Fibroblast of skin of abdomen (primary cell): ENCODE measurements at places on chromosomes 2 and 18.

GRCh38 chr18:78861706-78862105 lies 117.9 kb upstream of the SALL3 start:
- DNase-seq, result no peak

- DNase-seq, result no peak
Measured at GRCh38 chr2:52964916-52965530, 802.6 kb upstream of the CHAC2 start.

DNA sequence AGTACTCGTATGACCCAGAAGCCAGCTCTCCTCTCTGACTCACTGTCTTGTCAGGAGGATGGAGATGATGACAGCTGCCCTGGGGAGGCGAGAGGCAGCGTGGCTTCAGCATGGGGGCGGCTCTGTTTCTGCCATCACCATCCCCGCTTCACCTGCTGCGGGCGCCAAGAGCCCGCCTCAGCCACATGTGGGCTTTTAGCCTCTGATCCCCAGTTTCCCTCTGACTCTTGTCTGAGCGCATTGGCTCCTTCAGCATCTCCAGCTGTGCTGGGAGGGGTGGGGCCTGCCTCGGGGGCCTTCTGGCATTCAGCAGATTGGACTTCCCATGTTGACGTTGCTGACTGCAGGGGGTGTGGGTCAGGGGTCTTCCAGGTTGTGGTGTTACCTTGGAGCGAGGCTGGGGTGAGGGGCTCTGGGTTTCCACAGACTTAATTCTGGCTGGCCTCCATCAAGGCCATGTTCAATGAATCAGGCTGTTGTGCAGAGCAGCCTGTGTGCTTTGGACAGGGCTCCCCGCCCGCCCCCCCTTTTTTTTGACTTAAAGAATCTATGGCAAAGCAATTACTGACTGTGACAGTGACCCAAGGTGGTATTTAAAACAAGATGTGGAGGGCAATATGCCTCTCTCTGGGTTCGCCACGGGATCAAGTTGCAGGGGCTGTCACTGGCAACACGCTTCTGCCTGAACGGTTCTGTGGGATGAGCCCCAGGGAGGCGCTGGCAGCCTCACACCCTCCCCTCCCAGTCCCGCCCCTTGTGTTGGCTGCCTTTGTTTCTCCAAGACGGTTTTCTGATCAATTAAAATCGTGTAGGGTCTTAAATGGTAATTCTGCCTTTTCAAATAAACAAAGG lies 228.3 kb downstream of the LDLRAD4 start:
- peak; percentile 24 for DNase-seq

- DNase-seq, result peak; percentile 73
Measured at GRCh38 chr2:177763531-177764265, 308.9 kb downstream of the PDE11A start.

DNA sequence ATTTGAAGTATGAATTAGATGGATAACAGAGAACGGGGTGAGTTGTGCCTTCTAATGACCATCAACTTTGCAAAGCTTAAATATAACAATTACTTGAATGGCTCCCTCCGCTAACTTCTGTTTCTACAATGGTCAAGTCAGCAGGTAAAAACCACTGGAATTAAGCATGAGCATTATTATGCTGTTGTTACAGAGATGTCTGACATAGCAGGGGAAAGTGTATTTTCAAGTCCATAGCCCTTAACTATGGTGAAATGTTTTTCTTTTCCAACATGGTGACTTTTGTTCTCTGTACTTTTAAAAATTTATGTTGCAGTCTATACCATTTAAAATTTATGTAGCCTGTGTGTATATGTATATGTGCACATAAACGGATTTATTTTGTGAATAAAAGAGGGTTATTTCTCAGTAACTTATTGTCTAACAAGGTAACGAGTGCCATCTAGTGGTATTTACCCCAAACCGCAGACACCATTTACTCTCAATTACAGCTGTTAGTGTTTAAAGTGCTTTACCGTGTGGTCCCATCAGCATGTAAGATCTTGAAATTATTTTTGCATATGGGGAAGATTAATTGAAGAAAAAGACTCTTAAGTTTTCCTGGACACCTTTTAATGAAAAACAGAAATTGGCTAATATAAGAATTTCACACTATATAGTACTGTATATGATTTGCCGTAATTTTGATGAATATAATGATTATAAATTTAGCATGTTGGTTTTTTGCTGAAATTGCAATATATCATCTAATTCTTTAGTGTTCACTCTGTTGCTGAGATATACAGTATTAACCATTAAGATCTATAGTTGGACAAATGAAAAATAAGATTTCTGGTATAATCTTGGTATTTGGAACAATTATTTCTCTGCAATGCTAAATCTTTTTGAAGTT lies 78.2 kb downstream of the UBE2E3 start:
- no peak for DNase-seq

GRCh38 chr2:96498021-96498431 lies 7.1 kb downstream of the NEURL3 start:
- no peak for DNase-seq

DNA sequence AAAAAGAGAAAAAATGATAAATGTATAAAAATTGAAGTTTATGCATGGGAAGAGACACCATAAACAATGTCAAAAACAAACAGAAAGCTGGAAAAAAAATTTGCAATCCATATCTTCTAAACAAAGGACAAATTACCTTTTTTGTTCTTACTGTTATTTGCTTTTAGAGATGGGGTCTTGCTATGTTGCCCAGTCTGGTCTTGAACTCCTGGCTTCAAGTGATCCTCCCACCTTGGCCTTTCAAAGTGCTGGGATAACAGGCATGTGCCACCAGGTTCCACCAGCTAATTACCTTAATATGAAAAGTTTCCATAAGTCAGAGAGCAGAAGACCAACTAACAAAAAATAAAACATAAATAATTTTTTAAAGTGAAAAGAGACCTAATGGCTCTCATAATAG lies 90.0 kb upstream of the SIX3 start:
- DNase-seq, result no peak

- DNase-seq, result no peak
Measured at GRCh38 chr2:204415406-204416181, 129.7 kb upstream of the PARD3B start.

DNA sequence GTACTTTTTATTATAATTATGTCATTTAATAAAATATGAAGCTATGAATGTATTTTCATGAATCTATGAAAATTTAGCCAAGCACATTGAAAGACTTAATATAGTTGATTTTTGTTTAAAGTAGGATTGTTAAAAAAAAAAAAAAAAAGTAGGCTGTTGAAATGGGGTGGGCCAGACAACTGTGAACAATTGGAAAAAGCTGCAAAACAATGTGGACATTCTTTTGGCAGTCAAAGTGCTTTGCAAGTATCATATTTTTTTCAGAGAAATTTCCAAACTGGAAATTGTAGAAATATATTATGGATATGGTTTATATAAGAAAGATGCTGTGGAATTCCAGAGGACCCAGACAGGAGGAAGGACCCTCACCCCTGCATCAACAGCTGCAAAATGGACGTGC lies 82.1 kb downstream of the ETAA1 start:
- DNase-seq, result no peak

- DNase-seq, result no peak
Measured at GRCh38 chr2:47073641-47074040, 81.5 kb downstream of the STPG4 start.

DNA sequence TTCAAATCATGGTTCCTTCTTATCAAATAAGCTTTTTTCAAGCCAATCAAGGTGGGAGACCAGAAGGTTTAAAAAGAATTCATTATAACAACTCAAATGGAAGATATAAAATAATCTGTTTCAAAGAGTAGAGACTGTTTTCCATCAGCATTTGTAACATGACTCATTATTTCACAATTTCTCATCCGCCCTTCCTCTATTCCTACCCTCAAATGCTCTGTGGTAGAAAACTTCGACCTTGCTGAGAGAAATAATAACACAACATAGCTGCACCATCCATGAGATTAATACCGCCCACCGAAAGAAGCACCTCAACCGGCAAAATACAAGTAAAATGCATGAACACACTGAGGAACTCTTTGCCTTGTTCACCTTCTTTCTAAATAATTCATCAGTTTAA lies 2039.2 kb upstream of the CELF4 start:
- DNase-seq, result peak; percentile 14

GRCh38 chr2:21452678-21453077 lies 328.9 kb downstream of the TDRD15 start:
- no peak for DNase-seq

DNA sequence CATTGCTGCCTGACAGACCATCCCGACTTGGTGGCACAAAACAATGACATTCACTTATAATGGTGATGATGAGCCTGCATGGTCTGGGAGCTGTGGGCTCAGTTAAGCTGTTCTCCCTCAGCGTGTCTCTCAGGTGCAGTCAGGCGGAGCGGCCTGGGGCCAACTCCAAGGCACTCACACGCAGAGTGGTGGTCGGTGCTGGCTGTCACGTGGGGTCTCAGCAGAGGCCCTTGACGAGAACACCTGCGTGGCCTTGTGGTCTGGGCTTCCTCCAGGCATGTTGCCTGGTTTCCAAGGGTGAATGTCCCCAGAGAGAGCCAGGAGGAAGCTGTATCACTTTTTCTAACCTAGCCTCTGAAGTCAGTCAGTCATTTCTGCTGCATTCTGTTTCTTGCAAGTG lies 29.8 kb downstream of the ARMC9 start:
- DNase-seq, result no peak

DNA sequence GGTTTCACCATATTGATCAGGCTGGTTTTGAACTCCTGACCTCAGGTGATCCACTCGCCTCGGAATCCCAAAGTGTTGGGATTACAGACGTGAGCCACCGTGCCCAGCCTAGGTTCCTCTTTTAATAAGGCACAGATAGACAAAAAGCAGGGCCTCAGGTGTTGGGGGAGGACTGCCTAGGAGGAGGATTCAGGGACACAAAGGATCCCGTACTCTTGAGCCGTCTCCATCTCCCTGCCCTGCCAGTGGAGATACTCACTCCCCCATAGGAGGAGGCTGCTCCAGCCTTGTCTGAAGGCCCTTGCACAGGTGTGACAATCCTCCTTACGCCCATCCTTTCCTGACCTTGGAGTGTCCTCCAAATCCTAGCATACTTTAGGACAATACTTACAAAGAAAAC lies 32.0 kb upstream of the TFCP2L1 start:
- no peak for DNase-seq

- no peak for DNase-seq
Measured at GRCh38 chr18:61889541-61889940, 3.3 kb downstream of the RNF152 start.

- DNase-seq, result no peak
Measured at GRCh38 chr2:43839776-43840564, 1.2 kb downstream of the ABCG8 start.

- no peak for DNase-seq
Measured at GRCh38 chr18:48049757-48050156, 119.3 kb upstream of the SMAD2 start.

- DNase-seq, result no peak
Measured at GRCh38 chr2:2707206-2707991, 376.3 kb upstream of the MYT1L start.

- no peak for DNase-seq
Measured at GRCh38 chr2:134657650-134658250, 61.0 kb downstream of the TMEM163 start.

DNA sequence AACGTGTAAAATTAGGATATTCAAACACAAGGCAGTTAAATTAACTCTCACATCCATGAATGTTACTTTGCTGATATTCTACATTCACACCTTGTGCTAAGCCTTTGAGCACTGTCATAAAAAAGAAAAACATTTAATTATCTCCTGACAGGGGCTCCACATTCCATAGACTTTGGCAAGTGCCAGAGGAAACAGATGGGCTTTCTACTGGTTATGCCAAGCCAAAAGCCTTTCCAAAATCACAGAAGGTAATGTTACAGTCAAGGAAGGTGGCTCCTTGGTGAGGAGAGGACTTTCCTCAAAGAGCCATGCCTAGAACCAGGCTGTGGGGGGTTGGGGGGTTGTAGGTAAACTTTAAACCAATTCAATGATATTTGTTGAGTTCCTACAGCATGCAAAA lies 12.4 kb downstream of the MYO5B start:
- no peak for DNase-seq

DNA sequence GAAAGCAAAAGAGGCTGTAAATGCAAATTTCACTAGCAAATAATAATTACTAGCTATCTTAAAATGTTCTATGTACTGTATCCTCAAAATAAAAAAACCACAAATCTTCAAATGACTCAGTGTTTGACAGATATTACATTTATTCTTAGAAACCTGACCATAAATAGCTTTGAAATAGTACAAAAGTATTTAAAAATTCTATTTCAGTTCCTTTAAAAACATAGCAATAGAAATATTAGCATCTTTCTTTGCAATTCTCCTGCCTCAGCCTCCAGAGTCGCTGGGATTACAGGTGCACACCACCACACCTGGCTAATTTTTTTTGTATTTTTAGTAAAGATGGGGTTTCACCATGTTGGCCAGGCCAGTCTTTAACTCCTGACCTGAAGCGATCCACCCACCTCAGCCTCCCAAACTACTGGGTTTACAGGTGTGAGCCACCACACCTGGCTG lies 50.6 kb downstream of the MSH6 start:
- DNase-seq, result no peak

- peak; percentile 36 for DNase-seq
Measured at GRCh38 chr18:8051453-8051852, 484.3 kb downstream of the PTPRM start.

DNA sequence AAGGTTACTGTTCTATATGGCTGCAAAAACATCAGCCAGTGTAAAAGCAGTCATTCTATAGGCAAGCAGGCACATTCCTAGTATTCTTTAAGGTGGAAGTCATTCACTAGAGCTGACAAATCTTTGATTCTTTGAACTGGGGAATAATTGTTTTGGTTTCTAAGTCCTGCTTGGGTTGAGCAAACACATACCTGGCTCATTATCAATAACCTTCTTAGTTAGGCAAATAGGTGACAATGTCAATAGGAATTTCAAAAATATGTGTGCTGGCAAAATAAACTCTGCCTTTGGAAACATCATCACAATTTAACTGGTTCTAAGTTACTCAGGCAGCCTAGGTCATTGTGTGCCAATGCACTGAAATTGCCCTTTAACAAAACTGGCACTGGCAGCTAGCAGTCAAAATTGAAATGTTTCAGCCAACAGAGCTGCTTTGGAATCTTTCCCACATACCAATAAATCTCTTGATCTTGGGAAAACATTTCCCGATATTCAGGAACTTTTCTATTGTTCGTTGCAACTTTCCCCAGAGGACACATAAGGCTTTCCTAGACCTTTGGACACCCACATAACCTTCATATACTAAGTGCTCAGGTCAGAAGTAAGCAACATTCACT lies 402.0 kb upstream of the MMADHC start:
- DNase-seq, result peak; percentile 74

DNA sequence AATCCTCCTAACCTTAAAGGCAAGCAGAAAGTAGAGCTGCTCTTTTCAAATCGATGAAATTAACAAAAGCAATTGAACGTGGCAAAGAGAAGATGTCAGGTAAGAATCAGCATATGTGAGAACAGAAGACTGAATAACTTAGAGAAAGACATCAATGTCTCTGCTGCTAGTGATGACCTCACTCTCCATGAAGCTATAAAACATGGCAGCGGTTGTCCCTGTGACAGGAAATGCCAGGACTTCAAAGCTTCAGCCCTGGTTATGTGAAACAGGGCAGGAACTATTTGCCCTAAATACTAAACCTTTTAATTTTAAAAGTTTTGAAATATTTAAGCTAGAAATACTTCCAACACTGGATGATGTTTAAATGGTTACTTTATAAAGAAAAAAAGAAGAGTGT lies 383.7 kb downstream of the XIRP2 start:
- DNase-seq, result no peak

GRCh38 chr18:57301573-57302559 lies 50.5 kb upstream of the ST8SIA3 start:
- no peak for DNase-seq
